Activated CD4-positive, alpha-beta T cell treated with anti-CD3 and anti-CD28 coated beads, Interleukin-2, amount 50 U/mL, for 1 hour (primary cell): ENCODE measurements at places on chromosomes 13 and 19.
A peak's percentile ranks its signal among the peaks of the same experiment; 100 is the strongest.

- no peak for DNase-seq
Measured at GRCh38 chr13:70544706-70545105, 436.5 kb upstream of the KLHL1 start.

- DNase-seq = no peak
Measured at GRCh38 chr19:55702131-55702627, 27.2 kb downstream of the EPN1 start.

DNA sequence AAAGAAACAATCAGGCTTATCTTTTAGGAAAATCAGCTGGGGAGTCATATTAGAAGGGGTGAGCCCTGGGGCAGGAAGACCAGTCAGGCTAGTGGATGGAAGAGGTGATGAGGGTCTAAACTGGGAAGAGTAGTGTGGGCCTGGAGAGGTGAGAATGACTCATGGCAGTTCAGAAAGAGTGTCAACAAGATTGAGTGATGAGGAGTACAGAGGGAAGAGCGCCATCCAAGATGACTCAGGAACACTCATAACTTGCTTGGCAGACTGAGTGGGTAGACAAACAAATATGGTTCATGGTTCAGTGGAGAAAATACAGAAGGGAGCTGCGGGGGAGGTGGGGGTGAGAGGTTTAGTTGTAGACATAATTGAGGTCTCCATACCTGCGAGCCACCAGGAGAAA lies 17.3 kb upstream of the CLDN10 start:
- no peak for DNase-seq

DNA sequence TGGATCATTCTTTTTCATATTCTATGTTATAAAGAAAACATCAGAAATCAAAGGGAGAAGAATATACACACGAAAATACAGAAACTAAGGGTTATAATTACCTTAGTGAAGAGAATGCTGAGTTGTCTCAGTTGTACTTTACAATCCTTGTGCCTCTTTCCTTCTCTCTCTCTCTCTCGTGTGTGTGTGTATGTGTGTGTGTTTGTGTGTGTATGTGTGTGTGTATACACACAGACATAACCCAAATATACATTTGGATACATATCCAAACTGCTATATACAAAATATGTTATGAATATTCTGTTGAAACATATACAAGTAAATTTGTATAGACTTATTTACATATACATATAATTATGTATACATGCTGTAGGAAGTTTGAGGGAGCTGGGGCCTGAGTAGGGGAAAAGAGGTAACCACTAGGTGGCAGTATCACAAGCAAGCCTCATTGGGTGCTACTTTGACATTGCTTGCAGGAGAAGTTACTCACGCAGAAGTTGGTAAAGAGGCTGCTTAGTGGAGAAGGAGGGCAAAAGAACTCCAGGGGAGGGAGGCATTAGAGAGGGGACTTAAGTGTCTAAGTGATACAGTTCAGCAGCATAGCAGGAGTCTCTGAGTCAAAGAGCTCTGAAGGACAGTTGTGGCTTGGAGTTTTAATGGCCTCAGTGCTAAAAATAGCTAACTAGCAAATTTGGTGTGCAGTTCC lies 465.1 kb upstream of the PCDH20 start:
- no peak for DNase-seq

- no peak for DNase-seq
Measured at GRCh38 chr13:70534466-70534865, 426.2 kb upstream of the KLHL1 start.

GRCh38 chr19:16074488-16075365 lies 1.6 kb upstream of the TPM4 start:
- DNase-seq = no peak

- no peak for DNase-seq
Measured at GRCh38 chr19:43575955-43576878, 616 bp downstream of the PINLYP start.

DNA sequence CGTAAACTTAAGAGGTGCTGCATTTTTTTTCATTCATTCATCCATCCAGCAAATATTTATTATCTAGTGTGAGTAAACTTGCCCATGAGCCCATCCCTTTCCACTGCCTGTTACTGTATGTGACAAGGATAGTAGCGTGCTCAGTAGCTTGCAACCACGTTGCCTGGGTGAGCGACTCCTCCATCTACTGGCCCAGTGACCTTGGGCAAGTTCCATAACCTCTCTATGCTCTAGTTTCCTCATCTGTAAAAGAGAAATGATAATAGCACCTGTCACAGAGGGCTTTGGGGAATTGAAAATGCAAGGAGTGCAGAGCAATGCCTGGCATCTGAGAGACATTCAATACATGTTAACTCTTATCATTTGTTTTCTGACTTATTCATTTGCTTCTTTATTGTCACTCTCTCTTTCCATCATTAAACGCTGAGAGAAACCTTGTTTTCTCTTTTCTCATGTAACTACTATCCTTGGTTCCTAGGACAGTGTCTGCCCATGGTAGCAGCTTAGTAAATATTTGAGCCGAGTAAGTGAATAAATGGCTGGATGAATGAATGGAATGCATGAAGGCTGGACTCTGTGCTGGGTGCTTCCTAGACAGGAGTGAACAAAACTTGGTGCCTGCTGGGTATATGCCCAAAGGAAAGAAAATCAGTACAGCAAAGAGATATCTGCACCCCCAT lies 19.9 kb downstream of the LRCH1 start:
- no peak for DNase-seq

DNA sequence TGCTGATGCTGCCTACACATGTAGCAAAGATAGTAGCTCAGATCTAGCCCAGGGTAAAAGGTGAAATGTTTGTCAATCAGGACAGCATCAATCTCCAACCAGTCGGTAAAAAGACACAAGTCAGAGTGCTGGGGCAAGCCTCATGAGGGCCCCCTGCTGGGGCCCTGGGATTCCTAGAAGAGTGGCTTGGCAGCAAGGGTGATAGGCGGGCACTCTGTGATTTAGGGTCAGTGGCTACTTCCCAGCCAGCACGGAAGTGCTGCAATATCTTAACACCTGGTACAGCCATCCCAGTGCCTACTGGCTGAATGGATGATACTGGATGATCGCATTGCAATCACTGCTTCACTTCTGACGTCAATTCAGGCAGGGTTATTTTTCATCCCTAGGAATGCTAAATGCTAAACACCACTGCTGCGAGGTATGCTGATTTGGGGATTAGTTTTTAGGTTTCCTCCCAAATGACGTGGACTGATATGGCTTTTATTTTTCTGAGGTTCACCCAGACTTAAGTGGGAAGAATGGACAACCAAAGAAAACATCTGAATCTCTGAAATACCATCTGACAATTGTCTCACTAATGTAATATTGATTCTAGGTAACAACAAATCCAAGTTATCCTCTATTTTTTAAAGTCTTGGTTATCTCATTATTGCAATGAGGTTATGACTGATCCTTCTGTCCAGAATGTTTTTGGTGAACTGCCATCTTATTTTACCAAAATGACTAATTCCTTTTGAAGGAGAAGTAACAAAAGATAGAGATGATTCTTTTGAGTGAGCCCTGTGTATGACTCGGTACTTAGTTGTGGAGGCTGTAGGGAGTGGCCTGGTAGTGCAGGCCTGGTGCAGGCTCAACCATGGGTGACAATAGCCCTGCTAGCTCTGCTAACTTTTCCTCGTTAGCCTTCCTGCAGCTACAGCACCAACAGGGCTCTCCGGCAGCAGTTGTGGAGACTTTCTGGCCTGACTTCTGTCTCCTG lies 432.5 kb downstream of the FGF9 start:
- DNase-seq = no peak

- no peak for DNase-seq
Measured at GRCh38 chr19:56341948-56342347, 27.3 kb upstream of the ZSCAN5A start.

- DNase-seq = no peak
Measured at GRCh38 chr13:93723316-93723715, 496.7 kb downstream of the GPC6 start.

DNA sequence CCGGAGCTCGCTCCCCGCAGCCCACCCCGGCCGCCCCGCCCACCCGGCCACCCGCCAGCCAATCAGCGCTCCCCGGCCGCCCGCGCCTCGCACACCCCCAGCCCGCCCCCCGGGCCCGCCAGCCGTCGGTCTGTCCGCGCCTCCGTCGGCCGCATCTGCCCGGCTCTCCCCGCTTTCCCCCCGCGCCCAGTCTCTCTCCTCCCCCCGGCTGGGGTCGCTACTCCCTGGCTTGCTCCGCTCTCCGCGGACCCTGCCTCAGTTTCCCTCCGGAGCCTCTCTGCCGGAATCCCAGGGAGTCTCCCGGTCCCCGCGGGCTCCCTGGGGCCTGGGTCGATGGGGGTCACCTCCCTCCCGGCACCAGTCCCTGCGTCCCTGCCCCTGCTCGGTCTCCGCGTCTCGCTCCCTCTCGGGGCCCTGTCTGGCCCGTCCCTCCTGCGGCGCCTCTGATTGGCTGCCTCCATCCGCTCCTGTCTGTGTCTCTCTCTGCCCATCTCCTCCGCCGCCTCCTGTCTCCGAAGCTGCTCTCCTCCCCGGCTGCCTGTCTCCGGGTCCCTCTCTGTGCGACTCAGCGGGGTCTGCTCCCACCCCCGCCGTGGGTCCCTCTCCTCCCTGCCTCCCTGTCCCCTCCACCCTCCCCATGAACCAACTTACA lies 484 bp downstream of the IL11 start:
- peak; percentile 30 for DNase-seq
